T47D (cell line): ENCODE measurements at places on chromosomes 3 and 15.

GRCh38 chr15:24954783-24955530 lies at the start of the genes SNRPN and SNURF:
TSS of gene SNRPN (plus strand) at chr15:24954987. CDS start at chr15:24974454, 19,467 bp downstream.
TSS of gene SNURF (plus strand) at chr15:24954987. CDS start at chr15:24955049, 62 bp downstream.
- DNase-seq = peak; percentile 38

DNA sequence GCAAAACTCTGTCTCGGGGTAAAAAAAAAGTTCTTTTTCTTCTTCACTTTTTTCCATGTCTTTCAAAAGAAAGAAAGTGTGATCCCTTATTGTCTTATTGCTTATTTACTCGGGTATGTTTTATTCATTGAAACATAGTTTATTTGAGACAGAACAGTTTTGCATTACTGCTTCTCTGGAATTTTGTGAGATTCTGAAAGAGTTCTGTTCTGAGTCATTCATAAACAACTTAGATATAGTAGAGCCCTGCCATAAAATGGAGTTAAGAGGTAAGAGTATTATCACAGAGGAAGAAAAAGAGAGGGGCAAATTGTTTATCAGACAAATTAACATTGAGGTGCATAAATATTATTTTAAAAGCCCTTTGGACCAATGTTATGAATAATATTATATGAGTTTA lies 522.2 kb downstream of the ROBO2 start:
- DNase-seq = no peak

GRCh38 chr3:51276046-51276445 lies 109.0 kb upstream of the MANF start:
- DNase-seq = no peak

GRCh38 chr3:87541723-87542122 lies 265.3 kb upstream of the POU1F1 start:
- DNase-seq = no peak

GRCh38 chr3:195154793-195155535 lies 116.0 kb downstream of the XXYLT1 start:
- DNase-seq = peak; percentile 33

DNA sequence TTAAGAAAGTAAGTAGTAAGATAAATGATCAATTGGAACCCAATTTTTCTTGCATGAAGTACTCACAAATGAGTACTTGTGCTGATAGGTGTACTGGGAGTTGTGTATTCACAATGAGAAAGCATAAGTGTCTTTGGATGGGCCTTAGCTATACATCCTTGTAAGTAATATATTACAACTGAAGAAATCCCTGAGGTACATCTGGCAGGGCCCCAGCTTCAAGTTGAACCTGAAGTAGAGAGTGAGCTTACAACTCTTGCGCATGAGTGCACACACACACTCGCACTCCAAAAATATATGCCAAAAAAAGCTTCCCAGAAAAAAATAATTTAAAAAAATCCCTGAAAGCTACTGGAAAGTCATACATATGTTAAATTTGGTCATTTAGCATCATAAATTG lies 222.5 kb downstream of the ROBO2 start:
- no peak for DNase-seq

- no peak for DNase-seq
Measured at GRCh38 chr3:158095111-158095813, 11.0 kb downstream of the SHOX2 start.

DNA sequence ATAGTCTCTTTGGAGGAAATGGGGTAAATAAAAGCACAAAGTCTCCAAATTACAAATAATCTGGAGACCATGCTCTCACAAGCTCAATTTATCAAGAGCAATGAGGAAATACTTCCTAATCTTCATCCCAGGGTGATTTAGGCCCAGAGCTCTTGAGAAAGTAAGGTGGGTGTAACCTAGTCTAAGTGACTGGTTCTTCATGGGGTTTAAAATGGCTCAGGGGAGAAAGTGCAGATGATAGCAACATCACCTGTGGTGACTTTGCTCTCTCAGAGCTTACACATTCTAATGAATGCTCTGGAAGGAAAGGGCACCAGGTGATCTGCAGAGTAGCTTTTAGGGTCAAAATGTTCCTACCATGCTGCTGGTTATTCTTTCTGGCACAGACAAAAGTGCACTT lies 118.4 kb upstream of the TP63 start:
- no peak for DNase-seq

DNA sequence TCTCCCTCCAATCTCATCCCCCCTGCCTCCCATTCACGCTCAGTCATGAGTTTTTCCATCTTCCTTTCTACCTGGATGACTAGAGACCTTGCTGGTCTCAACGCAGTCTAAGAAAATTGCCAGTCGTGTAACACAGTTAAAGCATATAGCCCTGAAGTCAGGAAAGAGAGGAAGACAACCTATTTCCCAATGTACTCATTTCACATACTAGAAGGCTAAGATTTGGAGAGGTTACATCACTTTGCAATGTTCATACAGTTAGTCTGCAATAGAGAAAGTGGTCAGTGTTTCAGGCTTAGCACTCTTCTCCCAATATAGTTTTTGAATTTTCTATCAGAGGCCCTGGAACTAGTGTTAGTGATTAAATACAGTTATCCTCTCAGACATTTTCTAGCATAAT lies 278.6 kb downstream of the EDEM1 start:
- no peak for DNase-seq

DNA sequence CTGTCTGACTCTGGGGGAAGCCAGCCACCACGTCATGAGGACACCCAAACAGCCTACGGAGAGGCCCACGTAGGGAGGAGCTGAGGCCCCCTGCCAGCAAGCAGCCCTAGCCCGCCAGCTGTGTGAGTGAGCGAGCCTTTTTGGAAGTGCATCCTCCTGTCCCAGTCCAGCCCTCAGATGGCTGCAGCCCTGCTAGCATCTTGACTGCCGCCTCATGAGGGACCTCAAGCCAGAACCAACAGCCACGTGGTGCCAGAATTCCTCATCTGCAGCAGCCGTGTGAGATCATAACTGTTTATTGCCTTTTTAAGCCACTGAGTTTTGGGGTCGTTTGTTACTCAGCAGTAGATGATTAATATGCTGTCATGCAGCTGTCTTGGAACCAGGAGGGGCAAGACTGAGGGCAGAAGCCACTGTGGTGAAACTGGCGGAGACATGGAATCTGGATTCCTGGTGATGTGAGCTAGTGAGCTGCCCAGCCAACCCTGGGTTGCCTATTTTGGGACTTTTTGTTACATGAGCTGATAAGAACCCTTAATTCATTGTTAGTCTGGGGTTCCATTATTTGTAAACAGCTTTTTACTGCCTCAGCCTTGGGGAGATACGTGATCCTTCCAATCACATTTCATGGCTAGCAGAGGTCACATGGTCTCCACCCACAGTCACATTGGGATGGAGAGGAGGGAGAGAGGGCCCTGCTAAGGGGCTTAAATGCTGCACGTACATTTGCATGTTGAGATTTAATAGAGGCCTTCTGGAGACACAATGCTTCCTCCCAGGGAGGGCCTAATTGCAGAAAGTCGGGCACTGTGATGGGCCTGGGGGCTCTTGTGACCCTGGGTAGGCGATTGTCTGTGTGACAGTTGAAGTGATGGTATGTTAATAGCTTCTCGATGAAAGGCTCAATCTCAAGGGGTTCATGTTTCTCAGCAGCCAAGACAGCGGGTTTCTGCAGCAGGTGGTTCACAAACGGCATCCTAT lies 73.8 kb downstream of the RPLP1 start:
- no peak for DNase-seq

- DNase-seq = no peak
Measured at GRCh38 chr3:52983828-52984227, 62.0 kb downstream of the SFMBT1 start.

DNA sequence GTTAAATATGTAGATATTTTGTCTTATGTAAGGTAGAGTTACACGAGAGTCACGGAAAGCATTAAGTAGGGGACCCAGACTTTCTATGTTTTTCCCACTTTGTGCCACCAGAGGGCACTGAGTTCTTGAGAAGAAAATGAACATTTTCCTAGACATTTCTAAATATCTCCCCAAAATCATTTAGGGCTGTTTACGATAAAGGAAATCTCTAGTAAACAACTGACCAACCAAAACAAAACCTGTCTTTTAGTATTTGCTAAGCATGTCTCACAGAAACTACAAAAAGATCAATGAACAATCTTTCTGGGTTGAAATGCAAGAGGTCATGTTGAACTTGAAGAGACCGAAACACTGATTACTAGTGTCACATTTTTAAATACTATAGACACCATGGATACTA lies 16.1 kb downstream of the POU1F1 start:
- DNase-seq = peak; percentile 1

- DNase-seq = no peak
Measured at GRCh38 chr3:48219543-48219942, 3.8 kb upstream of the CAMP start.

GRCh38 chr15:56619887-56620286 lies 113.4 kb downstream of the ZNF280D start:
- no peak for DNase-seq

DNA sequence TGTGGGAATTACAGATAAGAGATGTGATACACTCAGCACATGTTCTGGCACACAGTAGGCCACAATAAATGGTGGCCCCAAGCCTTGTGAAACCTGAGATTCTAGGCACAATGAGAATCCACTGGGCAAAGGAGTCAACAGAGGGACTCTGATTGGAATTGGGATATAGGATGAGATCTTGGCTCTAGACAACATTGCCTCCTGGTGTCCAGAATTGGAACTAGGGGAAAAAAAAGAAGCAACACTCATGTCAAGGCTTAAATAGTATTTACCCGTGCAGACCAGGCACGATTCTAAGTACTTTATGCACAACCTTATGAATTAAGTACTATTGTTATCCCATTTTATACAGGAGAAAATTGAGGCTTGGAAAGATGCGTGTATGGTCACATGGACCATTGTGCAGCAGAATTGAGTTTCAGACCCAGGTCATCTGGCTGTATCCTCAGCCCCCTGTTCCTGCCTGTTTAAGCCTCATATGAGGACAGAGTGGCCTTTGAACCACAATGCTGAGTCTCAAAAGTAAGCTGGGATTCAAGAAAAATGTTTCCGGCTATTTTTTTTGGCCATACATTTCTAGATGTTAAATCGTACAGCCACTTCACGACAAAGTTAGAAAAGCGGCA lies 124.8 kb downstream of the SV2B start:
- peak; percentile 70 for DNase-seq

GRCh38 chr3:133152056-133152455 lies 113.9 kb downstream of the TMEM108 start:
- DNase-seq = no peak

GRCh38 chr3:194869482-194870169 lies 183.9 kb downstream of the FAM43A start:
- DNase-seq = no peak

DNA sequence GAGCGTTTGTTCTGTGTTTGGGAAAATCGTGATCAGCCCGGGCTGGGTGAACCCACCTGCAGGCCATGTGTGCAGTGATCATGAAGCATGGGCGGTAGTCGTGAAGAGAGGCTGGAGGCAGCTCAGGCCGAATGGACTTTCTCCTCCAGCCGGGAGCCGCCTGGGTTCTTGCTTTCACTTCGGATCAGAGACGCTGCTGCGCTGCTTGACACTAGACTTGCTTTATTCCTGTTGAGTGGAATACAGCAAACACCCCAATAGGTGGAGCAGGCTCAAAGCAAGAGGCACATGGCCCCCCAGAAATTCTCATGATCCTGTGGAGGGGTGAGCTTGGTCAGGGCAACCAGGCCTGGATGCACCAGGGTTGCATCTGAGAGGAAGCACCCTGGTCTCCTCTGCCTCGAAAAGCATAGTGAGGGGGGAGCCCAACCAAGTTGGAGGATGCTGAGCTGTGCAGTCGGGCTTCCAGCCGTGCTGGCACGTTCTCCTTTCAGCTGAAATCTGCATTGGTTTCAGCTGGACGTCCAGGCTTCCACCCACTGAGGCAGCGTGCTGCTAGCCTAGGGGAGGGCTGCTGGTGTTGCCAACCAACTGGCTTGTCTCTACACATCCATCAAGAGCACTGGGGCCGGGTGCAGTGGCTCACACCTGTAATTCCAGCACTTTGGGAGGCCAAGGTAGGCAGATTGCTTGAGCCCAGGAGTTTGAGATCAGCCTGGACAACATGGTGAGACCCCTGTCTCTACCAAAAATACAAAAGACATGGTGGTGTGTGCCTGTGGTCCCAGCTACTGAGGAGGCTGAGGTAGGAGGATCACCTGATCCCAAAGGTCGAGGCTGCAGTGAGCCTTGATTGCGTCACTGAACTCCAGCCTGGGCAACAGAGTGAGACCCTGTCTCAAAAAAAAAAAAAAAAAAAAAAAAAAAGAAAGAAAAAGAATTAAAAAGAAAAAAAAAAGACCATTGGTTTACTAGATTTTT lies 2.8 kb upstream of the NRROS start:
- DNase-seq = no peak

GRCh38 chr3:36305929-36306520 lies 74.3 kb upstream of the STAC start:
- DNase-seq = no peak

GRCh38 chr3:414063-414462 lies 217.5 kb downstream of the CHL1 start:
- DNase-seq = peak; percentile 43

- DNase-seq = no peak
Measured at GRCh38 chr15:48718646-48719045, 73.1 kb upstream of the FBN1 start.

GRCh38 chr15:89003865-89004725 lies 84.2 kb upstream of the ABHD2 start:
- no peak for DNase-seq

- DNase-seq = no peak
Measured at GRCh38 chr3:134018850-134019249, 10.9 kb downstream of the SLCO2A1 start.

GRCh38 chr3:13372656-13373055 lies 47.5 kb downstream of the NUP210 start:
- no peak for DNase-seq

GRCh38 chr3:95356764-95357501 lies 1294.1 kb downstream of the NSUN3 start:
- no peak for DNase-seq

- no peak for DNase-seq
Measured at GRCh38 chr3:58874795-58875194, 175.0 kb downstream of the CFAP20DC start.

GRCh38 chr3:32261545-32261944 lies 23.1 kb downstream of the CMTM8 start:
- DNase-seq = no peak

GRCh38 chr15:66735909-66736305 lies 33.9 kb downstream of the SMAD6 start:
- no peak for DNase-seq

DNA sequence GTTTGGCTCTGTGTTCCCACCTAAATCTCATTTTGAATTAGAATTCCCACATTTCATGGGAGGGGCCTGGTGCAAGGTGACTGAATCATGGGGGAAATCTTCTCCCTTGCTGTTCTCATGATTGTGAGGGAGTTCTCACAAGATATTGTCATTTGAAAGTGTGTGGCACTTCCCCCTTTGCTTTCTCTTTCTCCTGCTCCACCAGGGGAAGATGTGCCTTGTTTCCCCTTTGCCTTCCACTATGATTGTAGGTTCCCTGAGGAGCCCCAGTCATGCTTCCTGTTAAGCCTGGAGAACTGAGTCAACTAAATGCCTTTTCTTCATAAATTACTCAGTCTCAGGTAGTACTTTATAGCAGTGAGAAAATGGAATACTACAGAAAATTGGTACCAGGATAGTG lies 157.2 kb upstream of the TPRG1 start:
- DNase-seq = no peak

DNA sequence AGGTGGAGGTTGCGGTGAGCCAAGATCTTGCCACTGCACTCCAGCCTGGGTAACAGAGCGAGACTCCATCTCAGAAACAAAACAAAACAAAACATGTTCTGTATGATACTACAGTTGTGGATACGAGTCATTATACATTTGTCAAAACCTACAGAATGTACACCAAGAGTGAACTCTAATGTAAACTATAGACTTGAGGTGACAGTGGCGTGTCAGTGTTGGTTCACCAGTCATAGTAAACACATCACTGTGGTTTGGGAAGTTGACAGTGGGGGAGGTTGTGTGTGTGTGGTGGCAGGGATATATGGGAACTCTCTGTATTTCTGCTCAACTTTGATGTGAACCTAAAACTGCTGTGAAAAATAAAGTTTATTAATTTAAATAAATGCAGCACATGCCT lies 33.0 kb upstream of the GNB5 start:
- DNase-seq = no peak
